ENCODE measurements at places on chromosomes 12 and 14.

DNA sequence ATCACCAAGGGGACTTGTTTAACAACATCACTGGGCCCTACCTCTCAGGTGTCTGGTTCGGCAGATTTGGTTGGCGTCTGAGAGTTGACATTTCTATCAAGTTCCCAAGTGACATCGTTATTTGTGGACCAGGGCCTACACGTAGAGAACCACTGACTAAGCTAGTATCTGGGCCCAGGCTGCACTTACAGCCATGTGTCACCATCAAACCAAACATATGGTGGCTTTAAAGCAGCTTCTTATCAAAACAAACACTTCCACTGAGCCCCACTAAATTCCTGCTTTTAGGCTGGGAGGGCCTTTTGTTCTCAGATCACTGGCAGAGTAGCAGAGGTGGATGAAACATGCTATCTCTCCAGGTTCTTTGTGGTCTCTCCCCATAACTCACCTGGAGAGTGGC is 220.5 kb downstream of the PELI2 start:
- DNase-seq, result no peak

GRCh38 chr14:51548187-51548586 is 103.5 kb upstream of the FRMD6 start:
- no peak for DNase-seq

DNA sequence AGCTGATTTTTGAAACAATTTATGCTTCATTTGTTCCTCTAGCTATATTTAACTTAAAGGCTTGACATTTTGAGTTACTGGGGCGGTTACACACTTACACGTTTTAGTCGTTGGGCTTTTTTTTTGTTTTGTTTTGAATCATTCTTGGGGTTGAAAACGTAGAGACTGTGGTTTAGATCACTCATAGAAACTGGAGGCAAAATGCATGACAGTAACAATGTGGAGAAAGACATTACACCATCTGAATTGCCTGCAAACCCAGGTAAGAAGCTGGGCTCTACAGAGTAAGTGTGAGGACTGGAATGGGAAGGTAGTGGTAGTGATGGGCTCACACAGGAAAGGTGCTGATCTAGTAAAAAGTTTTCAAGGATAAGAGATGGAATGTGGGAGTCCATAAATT is at the start of gene CLEC2D:
CLEC2D (plus strand) TSS at position 180 of the 400 bp plus-strand sequence; CDS start at position 202, 22 bp downstream.
- no peak for DNase-seq

DNA sequence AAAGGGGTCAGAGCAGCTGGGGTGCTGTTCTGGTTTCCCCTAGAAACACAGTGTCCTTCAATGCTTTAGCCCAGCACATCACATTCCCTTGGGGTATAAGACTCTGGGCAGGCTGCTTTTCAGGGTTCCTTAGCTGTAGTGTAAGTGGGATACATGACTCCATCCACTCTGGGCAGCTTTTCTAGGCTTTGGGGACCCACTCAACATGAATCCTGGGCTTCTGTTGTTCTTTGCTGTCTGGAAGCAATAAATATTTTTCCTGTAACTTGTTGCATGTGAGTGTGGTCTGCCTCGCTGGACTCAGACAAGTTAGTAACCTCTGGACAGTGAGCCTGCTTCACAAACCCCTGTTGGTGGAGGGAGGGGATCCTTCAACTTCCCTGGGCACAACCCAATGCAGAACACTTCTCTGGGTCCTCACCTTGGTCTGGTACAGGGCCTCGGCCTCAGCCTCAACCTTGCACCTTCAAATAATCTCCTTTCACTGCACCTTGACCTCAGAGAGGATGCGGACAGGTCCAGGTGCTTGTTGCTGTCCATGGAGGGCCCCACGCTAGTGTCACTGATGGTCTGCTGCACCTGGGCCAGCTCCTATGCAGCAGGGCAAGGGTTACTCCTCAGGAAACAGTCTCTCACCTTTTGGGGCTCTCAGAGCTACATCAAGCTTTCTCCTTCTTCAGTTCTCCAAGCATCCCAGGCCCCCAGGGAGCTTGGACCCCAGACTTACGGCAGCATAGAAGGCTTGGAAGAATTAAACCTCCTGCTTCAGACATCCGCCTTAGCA is 13.5 kb upstream of the KRT73 start:
- DNase-seq, result no peak

- DNase-seq, result peak; percentile 26
Measured at GRCh38 chr12:49716553-49716952, 9.3 kb upstream of the FMNL3 start.

- DNase-seq, result no peak
Measured at GRCh38 chr14:37857774-37858266, 262.4 kb downstream of the TTC6 start.

- peak; percentile 50 for DNase-seq
Measured at GRCh38 chr12:31482816-31483215, 108.1 kb downstream of the DENND5B start.

DNA sequence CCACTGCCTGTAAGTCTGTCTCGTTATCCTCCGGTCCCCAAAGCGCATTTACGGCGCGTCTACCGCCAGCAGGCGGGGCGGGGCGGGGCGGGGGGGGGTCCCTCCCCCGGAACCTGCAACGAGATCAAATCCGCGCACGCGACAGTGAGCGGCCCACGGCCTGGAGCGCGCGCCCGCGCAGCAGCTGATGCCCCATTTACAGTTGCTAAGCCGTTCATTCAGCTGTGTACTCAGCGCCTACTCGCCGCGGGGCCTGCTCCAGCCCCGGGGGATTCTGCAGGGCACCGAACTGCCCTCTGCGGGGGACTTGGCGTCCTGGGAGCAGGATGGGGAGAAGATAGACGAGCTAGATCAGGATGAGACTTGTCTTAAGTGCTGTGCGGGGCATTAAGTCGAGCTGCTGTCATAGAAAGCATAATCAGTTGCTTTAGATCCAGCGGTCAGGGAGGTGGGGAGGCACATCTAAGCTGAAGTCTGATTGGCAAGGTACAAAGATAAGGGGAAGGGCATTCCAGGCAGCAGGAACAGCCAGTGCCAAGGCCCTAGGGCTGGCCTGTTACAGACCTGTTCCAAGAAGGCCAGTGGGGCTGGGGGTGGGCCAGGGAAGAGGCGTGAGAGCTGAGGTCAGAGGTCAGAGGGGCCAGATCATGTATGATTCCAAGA is 1.4 kb upstream of the CCDC85C start:
- peak; percentile 25 for DNase-seq

DNA sequence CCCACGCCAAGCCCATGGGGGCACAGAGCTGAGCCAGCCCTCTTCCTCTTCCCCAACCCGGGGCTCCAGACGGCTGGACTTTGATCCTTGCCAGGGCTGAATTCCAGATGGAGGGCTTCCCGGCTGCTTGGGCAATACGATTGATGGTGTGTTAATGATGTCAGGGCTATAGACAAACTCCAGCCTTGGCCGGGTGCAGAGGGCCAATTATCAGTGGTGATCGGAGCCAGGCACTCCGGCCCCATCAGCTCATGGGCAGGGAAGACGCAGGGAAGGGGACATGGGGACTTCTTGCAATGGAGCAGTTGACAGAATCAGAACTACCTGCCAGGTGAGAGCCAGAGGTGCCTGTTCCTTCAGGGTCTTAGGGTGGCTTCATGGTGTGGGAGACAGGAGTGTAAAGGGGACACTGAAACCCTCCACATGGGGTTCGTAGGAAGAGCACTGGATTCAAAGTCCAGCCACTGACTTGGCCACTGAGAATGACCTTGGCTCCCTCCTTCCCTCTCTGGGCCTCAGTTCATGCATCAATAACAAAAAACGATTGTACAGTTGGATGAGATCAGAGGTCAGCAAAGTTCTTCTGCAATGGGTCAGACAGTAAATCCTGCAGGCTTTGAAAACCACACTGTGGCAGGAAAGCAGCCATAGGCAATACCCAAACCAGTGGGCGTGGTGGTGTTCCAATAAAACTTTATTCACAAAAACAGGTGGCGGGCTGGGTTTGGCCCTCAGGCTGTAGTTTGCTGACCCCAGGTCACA is 333.7 kb downstream of the MED13L start:
- no peak for DNase-seq

DNA sequence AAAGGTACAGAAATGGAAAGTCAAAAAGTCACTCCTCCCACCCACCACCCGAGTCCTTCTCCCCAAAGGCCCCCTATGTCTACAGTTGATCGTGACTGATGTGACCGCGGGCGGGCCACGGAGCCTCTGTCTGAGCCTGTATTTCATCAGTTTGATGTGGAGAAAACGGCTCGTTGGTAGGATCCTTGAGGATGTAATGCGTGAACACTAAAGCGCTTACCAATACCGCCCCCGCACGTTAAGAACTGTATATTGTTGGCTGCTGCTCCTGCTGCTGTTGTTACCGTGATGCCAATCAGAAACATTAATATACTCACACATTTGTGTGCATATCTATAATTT is 24.6 kb upstream of the UBC start:
- DNase-seq, result peak; percentile 73

DNA sequence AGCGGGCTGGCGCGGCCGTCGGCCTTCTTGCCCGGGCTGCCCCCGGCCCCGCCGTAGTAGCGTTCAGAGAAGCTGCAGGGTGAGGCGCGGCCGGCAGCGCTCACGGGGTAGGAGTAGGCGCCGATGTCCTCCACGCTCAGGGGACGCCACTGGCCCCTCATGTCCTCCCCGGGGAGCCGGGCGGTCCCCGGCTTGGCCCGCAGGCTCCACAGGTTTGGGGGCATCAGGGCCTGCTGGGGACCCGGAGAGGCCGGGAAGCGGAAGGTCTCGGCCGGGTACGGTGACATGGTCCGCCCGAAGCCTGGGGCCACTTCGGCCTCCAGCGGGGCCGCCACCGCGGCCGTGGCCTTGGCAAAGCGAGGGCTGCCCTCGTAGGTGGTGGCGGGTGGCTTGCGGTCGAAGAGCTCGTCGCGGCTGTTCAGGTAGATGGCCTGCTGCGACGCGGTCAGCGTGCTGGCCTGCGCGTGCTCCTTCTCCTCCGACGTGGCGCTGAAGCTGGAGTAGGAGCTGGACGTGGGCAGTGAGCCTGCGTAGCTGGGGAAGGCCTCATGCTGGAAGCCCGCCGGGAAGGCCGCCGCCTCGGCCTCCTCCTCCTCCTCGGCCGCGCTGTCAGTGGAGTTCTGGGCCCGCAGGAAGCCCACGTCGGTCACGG is 48.7 kb downstream of the BEGAIN start:
- no peak for DNase-seq

DNA sequence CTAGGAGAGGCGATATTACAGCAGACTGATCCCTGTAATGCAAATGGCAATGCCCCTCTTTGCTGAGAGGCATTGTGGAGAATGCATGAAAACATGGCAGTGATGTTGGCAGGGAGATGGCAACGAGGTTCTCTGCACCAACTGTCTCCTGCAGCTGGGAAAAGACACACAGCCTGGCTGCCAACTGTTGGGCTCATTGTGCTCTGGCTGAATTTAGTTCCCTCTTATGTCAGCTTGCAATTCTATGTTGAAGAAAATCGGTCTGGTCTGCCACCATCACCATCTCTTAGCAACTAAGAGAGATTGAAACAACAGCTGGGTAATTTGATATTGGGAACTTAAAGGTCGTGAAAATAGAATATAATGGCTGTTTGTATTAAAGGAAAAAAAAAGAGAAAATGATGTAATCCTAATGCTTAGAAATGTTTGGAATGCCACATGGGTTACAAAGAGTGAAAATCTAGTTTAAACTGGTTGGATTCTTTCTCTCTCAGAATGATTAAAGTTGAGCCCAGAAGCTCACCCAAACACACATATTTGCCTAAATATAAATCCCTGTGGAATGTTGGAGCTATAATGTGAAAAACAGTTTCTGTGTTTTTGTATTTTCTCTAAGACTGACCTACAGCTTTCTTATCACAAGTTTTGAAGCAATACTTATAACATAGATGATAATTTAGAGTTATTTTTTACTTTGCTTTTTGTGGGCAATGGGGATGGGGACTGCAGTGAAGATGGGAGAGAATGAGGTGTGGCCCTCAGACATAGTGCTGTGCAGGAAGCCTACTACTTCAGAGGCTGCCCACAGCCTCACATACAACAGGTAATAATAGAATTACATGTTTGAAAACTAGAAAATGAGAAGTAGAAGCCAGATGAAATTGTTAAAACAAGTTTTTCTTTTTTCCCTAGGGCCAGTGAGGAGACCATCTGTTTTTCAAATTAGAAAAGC is 143.7 kb downstream of the AKAP6 start:
- no peak for DNase-seq

DNA sequence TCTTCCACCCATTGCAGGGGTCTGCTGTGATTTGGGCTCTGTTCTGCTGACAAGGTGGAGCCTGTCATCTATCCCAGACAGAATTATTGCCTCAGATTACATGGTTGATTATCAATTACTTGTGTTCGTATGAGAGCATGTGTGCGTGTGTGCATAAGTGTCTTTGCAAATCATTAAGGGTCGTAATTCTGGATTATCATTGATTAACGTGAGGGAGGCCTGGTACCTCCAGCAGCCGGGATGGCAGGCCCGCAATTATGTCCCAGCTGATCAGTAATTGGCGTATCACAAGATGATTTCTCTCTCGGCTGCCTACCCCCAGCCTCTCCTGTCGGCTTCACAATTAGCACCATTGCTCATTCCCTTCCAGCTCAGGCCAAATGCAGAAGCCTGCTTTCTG is 29.6 kb upstream of the IRF2BPL start:
- DNase-seq, result no peak

GRCh38 chr12:116551952-116552772 is 7.0 kb upstream of the MAP1LC3B2 start:
- peak; percentile 98 for DNase-seq

GRCh38 chr12:92928421-92928961 is 604 bp downstream of the EEA1 start:
- peak; percentile 69 for DNase-seq

DNA sequence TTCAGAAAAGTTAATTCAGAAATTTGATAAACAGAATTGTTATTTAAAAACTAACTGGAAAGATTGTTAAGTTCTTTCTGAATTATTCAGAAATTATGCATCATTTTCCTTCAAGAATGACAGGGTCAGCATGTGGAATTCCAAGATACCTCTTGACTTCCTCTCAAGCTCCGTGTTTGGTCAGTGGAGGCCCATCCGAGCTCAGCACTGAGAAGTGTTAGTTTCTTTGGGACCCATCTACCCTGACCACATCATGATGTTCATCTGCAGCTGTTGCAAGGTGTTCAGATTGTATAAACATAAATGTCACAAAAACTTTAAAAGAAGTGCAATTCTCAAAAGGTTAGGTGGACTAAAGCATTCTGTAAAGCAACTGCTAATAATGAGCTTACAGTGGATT is 33.7 kb downstream of the MDM2 start:
- no peak for DNase-seq

- no peak for DNase-seq
Measured at GRCh38 chr12:21971344-21971743, 30.1 kb upstream of the ABCC9 start.

DNA sequence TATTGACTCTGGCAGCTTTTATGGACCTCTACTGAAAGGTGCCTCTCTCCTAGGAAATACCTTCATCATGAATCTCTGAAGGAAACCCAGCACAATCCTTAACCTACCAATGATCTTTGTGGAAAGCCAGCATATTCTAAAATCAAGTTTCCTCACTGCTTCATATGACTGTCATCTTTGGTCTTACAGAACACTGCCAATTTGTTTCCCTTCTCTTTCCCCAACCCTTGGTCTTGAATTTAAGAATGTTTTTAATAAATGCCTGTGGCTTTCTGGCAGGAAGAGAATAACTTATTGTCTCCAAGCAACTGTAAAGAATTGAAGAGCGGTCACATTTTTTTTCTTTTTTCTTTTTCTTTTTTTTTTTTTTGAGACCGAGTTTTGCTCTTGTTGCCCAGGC is 427.6 kb downstream of the IPO8 start:
- no peak for DNase-seq

All from suppressor macrophage treated with lipopolysaccharide for 1 hour (primary cell).